ENCODE measurements at places on chromosomes 4 and X.

DNA sequence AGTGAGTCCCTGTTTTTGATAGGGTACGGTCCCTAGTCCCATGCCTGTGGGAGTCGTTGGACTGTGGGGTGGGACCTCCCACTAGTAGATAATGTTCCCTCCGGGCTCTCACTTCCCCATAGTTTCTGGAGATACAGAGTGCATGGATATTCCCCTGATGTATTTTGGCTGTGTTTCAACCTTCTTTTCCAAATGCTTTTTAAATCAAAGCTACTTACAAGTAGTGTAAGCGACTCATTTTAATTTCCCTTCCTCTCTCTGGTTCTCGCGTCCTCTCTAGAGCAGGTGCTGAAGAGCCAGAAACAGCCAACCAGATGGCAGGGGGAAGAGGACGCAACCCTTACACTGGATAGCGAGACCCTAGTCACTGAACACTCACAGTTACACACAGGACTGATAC, 79.2 kb downstream of the ZNF827 start:
- DNase-seq = no peak
- no peak overlapping the region for H3K4me3 ChIP-seq
- no peaks in the 10 kb centered on the region for H3K36me3 ChIP-seq
- no peak overlapping the region for H3K27ac ChIP-seq

- no peaks in the 10 kb centered on the region for H3K27me3 ChIP-seq
- no peak overlapping the region for H3K27ac ChIP-seq
- no peaks in the 10 kb centered on the region for H3K36me3 ChIP-seq
- H3K4me1 ChIP-seq = no peaks in the 10 kb centered on the region
Measured at GRCh38 chr4:18110099-18110498, 88.5 kb upstream of the LCORL start.

- H3K4me1 ChIP-seq = no peaks in the 10 kb centered on the region
- DNase-seq = peak; percentile 26
- no peak within 1 kb of the TSS for H3K27ac ChIP-seq
Measured at GRCh38 chr4:8198906-8199593, at the start of gene SH3TC1. Gene SH3TC1 (plus strand): TSS chr4:8199290. CDS start chr4:8205195, 5,905 bp downstream.

DNA sequence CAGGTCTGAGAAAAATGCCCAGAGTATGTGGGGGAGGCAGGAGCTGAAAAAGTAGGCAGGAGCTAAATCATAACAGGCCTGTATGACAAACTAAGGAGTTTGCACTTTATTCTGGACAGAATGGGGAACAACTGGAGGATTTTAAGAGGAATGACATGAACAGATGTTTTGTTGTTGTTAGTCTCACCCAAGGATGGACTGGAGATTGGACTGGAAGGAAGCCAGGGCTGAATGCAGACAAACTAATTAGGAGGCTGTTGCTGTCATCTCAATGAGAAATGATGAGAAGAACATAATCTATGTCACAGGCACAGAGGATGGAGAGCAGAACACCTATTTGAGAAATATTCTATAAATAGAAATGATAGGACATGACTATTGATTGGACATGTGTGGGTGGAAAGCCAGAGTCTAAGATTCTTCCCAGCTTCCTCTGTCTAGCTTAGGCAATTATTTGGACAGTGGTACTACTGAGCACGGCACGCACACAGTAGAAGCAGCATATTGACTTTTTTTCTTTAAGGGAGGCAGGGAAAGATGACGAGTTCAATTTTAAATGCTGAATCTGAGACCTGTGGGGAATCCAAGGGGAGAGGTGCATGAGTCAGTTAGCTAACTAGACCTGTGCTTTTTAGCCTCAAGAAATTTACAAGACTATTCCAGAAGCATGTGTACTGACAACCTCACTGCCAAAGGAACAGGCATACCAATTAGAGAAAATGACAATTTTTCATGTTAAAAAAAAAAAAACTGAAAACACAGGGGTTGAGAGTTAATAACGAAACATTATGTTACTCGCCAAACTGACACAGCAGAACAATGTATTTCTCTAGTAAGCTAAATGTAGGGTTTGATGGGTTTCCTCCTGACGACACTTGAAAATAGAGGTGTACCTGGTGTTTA, 963 bp upstream of the USO1 start:
- peak overlapping the region; percentile 87 for H3K4me3 ChIP-seq
- DNase-seq = no peak
- H3K36me3 ChIP-seq = no peaks in the 10 kb centered on the region
- no peaks in the 10 kb centered on the region for H3K27me3 ChIP-seq

GRCh38 chr4:39285111-39285795, 80.9 kb downstream of the RFC1 start:
- no peaks in the 10 kb centered on the region for H3K27me3 ChIP-seq
- H3K27ac ChIP-seq = no peak overlapping the region
- no peak for DNase-seq
- H3K36me3 ChIP-seq = peaks cover 3% of the 10 kb centered on the region

DNA sequence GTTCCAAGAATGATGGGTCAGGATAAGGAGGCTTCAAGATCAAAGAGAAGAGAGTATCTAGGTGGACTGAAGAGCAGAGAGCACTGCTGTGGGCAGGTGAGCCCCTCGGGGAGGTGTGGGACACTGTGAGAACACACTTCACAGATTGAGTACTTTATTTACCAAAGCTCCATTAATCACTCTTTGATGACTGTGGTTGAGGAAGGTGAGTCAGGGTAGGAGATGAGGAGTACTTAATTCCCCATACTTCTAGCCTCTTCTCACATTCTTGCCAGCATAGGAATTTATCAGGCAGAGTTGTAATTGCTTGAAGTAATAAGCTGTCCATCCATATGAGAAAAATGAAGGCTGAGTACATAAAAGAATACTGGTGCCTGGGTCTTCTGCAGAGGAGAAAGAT, 375.3 kb downstream of the PCDH10 start:
- no peaks in the 10 kb centered on the region for H3K4me1 ChIP-seq
- H3K36me3 ChIP-seq = no peaks in the 10 kb centered on the region
- DNase-seq = no peak

- DNase-seq = no peak
- no peaks in the 10 kb centered on the region for H3K4me1 ChIP-seq
- no peak overlapping the region for H3K4me3 ChIP-seq
- no peak overlapping the region for H3K27ac ChIP-seq
- H3K36me3 ChIP-seq = no peaks in the 10 kb centered on the region
- H3K27me3 ChIP-seq = no peaks in the 10 kb centered on the region
Measured at GRCh38 chrX:78923198-78924015, 21.8 kb upstream of the P2RY10 start.

GRCh38 chrX:125444659-125445058, 125.0 kb downstream of the TEX13C start:
- no peak overlapping the region for H3K27ac ChIP-seq
- no peaks in the 10 kb centered on the region for H3K4me1 ChIP-seq
- no peaks in the 10 kb centered on the region for H3K27me3 ChIP-seq
- no peak for DNase-seq
- no peak overlapping the region for H3K4me3 ChIP-seq

DNA sequence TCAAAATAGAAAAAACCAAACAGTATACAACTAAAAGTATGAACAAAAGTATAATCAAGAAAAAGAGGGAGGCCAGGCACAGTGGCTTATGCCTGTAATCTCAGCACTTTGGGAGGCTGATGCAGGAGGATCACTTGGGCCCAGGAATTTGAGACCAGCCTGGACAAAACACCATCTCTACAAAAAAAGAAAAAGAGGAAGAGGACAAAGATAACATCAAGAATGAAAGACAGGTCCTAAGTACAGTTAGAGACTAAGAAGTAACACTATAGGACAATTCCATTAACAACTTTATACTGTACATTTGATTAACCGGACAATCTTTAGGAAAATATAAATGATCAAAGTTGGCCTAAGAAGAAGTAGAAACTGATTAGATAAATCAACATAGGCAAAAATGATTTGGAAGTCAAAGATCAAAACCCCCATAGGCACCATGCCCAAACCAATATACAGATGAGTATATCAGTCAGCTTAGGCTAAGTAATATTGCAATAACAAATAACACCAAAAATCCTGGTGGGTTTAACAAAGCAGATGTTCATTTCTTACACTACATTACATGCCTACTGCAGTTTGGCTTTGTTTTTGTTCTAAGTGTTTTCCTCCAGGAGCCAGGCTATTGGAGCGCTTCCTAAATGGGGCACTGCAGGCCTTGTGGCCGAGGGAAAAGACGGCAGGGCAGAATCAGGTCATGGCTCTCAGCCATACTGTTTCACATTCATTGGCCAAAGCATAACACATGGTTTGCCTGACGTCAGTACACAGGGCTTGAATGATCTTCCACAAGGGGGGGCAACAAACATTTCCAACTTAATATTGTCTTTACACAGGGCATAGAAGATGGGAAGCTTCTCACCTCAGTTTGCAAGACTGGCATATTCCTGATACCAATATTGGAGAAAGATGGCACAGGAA, 42.2 kb upstream of the HGFAC start:
- DNase-seq = no peak
- H3K27ac ChIP-seq = no peak overlapping the region
- H3K36me3 ChIP-seq = no peaks in the 10 kb centered on the region
- H3K27me3 ChIP-seq = no peaks in the 10 kb centered on the region

DNA sequence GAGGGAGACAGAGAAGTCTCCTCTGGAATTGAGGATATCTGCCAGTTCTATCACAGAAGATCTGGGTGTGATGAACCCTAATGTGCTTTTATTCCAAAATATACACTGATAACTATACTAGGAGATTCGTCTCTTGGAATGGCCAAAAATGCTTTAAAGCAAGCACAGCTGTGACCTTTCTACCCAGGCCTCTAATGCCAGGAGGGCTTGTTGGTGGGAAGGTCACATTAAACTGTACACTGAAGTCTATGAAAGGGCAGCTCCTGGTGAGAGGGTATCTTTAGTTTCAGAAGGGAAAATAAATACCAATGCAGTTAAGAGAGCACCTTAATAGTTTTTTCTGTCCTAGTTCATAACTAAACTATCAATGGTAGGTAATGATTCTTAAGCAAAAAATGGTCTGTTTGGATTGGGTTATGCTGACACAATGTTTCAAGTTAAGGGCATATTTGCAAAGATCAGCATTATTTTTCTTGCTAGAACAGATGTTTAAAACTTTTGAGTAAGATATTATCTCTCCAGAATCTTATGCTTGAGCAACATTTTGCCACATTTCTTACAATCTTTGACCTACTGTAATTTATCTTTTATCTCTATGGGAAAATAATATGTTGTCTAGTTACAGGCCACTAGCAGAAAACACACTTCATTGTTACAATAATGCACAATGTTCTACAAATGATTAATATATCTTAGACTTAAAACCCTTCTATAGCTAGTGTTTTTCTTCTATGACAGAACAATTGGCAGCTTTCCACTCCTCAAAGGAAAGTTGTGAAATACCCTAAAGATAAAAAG, 59.6 kb downstream of the SEC24D start:
- H3K4me1 ChIP-seq = peaks cover 4% of the 10 kb centered on the region
- no peak overlapping the region for H3K27ac ChIP-seq
- no peak for DNase-seq
- H3K27me3 ChIP-seq = no peaks in the 10 kb centered on the region

- no peaks in the 10 kb centered on the region for H3K4me1 ChIP-seq
- no peak overlapping the region for H3K27ac ChIP-seq
Measured at GRCh38 chrX:49175435-49176274, 4.0 kb downstream of the PLP2 start.

DNA sequence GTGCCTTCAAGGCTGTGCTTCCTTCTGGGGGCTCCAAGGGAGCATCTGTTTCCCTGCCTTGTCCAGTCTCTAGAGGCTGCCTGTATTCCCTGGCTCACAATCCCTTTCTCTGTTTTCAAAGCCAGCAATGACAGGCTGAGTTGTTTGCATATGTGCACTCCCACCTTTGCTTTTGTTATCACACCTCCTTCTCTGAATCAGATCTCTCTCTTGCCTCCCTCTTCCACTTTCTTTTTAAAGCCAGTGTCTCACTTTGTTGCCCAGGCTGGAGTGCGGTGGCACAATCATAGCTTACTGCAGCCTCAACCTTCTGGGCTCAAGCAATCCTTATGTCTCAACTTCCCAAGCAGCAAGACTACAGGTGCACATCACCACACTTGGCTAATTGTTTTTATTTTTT, 37.1 kb upstream of the LEF1 start:
- no peaks in the 10 kb centered on the region for H3K27me3 ChIP-seq
- no peak for DNase-seq
- H3K4me3 ChIP-seq = no peak overlapping the region
- H3K27ac ChIP-seq = no peak overlapping the region

- DNase-seq = peak; percentile 49
- no peak overlapping the region for H3K27ac ChIP-seq
- no peaks in the 10 kb centered on the region for H3K27me3 ChIP-seq
- H3K4me1 ChIP-seq = no peaks in the 10 kb centered on the region
Measured at GRCh38 chrX:152904151-152905080, 6.5 kb downstream of the ZNF185 start.

DNA sequence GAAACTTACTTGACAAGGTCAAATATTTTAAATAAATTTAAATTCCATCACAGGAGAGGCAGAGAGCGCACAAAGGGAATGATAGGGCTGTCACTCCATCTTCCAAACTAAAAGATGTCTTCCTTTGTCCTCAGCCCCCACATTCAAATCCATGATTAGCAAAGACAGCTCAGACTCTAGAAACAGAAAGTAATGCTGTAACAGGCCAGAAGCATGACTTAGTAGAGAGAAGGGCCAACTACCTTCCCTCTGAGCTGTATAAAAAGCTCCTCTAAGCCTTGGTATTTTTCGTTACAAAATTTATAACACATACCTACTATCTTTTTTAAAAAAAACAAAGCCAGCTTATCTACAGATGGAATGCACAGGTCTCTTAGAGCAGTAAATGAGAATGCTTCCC, 207.4 kb downstream of the MAPK10 start:
- no peak overlapping the region for H3K27ac ChIP-seq
- no peak overlapping the region for H3K4me3 ChIP-seq
- H3K4me1 ChIP-seq = peaks cover 17% of the 10 kb centered on the region
- no peaks in the 10 kb centered on the region for H3K27me3 ChIP-seq

Measured in neural progenitor cell (in vitro differentiated cells).